ENCODE measurements at places on chromosomes 7 and 10. TPM values are rescaled to one million over a fixed set of nuclear protein-coding genes. Genes with fewer than 3 reads are reported as not detected.

The FANK1 gene
- polyA plus RNA-seq, result 8.4 TPM

The PRF1 gene
- polyA plus RNA-seq, result 0.72 TPM

The SPDYE8 gene
- 0.23 TPM for polyA plus RNA-seq

The FAM25A gene
- not detected for polyA plus RNA-seq

The VWDE gene
- polyA plus RNA-seq, result 4.4 TPM
